CD4-positive, alpha-beta T cell treated with Interleukin-17A for 4 hours (primary cell): ENCODE measurements at places on chromosomes 4 and X.
A peak's percentile ranks its signal among the peaks of the same experiment; 100 is the strongest.

DNA sequence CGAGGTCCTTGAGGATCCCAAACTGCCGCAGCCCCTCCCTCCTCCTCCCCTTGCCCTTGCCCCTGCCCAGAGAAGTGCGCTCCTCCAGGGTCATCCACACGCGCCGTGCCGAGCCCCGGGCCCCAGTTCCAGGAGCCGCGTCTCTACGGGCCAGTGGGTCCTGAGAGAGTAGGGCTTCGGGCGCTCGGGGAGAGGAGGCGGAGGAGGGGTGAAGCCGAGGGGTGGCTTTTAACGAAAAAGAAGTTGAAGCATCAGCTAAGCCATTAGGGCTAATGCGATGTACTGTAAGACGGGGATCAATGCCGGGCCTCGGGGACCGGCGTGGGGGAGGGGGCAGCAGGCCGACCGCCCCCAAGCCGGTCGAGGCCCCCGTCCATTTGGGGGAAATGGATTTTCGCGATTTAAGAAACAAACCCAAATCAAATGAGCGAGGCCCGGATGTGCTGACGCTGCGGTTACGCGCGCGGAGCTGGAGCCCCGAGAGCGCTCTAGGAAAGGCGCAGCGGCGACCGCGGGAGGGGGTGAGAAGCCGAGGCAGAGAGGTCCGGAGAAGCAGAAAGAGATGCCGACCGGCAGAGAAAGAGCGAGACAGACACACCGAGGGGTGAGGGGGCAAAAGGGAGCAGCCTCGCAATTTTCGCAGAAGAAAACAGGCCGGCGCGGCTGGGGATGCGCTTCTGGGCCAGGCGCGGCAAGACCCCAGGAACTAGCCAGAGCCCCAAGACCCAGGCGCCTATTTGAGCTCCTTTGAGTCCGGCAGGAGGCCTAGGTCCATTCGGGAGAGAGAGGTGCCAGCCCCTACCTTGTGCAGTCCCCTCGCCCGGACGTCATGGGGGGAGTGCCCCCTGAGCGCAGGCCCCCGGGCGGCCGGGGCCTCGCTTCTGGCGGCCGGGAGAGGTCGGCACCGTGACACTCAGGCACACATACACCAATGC is 13.6 kb downstream of the HMX1 start:
- DNase-seq: no peak

DNA sequence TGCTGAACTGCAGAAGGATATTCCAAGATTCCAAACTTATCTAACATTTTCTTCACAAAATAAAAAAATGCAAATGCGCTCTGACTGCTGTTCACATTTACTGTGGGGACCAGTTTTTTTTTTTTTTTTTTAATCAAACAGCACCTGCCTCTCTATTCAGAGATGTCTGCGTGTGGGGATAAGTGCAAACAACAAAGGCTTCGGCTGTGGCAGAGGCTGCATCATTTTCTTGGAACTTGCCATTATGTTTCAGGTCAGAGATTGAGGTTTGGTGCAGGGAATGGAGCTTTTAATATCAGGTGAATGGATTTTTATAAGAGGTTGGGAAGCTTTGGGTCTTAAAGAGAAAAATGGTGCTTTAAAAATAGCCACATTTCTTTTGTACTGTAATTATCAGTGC is 78.2 kb upstream of the TET2 start:
- DNase-seq: no peak

- no peak for DNase-seq
Measured at GRCh38 chrX:101745046-101745445, 85.4 kb upstream of the ARMCX2 start.

GRCh38 chr4:71221510-71222466 is 117.0 kb upstream of the SLC4A4 start:
- DNase-seq: no peak

DNA sequence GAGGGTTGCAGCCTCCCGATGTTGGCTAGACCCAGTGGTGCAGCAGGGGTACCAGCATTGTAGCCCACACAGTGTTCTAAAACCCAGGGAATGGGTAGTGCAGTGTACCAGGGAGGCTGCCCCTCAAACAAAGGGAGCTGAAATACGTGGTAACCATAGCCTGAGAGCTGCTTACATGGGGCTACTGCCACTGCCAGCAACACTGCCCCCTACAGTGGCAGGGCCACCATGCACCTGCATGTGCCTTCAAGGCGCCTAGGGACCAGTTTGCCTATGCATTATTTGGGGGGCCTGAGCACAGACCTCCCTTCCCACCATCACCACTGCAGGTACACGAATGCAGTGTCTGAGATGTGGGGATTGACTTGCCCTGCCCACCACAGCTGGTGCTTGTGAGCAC is 21.0 kb upstream of the BMP15 start:
- no peak for DNase-seq

DNA sequence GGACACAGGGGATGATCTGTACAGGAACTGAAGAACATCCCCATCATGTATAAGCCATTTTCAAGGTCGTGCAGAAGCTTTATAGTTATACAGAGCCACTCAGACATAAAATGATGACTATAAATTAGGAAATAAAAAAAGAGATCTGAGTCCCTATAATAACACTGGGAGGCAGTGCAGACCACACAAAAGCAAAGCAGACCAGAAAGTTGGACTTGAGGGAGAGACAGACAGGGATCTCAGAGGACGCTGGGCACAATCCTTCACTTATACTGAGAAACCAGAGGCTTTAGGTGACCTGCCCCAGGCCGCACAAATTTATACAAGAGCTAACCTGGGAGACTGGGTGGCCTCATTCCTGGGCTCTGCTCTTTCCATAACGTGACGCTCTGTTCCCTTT is 70.5 kb downstream of the HADH start:
- no peak for DNase-seq

- no peak for DNase-seq
Measured at GRCh38 chr4:163568843-163569242, 74.4 kb downstream of the TMA16 start.

DNA sequence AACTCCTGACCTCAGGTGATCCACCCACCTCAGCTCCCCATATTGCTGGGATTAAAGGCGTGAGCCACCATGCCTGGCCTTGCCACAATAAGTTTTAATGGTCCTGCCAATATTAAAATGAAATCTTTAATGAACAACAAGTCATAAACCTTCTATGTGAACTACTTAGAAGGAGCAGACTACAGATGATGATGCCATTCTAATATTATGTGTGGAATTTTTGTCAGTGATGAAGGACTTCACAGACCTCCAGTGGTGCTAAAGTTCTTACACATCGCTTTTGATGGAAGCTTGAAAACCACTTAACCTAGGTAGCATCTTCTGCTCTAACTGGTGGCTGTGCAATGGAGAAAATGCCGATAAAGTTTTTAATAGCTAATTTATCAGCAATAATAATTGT is 331.4 kb downstream of the CCSER1 start:
- no peak for DNase-seq

GRCh38 chr4:81459228-81459627 is 12.5 kb downstream of the RASGEF1B start:
- no peak for DNase-seq

DNA sequence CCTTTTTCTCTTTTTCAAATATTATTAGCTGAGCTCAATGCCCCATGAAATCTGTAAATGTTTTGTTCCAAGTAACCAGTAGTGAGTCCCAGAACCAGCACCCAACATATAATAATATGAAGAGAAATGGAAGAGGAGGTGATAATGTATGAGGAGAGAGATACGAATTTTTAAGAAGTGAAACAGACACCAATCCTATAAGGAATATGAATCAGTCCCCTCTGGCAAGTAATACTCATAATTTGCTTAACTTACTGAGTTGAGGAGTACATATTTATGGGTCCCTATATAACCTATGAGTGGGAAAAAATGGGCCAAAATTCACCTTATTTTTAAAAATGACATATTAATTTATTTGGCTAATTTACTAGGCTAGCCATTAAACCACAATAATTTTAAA is 8.4 kb upstream of the CBR4 start:
- no peak for DNase-seq

GRCh38 chr4:16853640-16854039 is 44.8 kb downstream of the LDB2 start:
- no peak for DNase-seq

DNA sequence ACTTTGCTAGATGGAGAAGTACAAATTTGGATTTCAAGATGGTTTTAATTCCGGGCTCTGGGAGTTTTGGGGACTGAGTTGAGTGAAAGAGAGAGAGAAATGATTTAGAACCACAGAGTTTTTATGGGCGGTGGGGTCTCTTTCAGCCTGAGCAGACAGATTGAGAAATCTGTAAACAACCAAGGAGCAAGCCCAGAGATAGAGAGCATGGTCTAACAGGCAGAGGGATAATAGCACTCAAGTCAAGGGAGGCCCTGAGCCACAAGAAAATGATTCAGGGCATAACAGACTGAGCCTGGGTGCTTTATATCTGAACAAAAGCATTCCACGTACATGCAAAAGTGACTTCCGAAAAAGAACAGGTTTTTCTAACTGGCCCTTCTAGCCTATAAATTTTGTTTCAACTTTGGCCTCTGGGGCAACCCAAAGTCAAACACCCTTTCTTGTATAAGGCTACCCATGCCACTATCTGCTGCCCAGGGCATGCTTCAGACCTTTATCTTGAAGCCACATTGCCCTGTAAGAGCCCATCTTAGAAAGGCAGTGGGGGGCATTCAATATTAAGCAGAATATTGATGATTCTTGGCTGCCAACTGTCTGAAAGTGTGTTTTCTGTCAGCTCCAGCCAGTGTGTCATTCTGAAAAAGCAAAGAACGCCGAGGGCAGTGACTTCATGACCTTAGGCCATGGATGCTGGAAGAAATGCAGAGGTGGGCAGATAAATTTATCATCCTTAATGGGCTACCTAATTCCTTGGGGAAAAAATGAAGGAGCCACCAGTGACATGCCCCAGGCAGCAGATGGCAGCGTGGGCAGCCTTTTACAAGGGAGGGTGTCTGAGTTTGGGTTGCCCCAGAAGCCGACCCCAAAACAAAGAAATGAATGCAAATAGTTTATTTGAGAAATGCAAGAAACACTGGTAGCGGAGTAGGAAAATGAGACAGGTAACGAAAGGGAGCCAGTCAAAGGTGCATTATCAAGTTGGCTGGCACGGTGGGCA is 637.6 kb downstream of the MID1IP1 start:
- DNase-seq: no peak

GRCh38 chrX:17535229-17535628 is 160.2 kb downstream of the NHS start:
- peak; percentile 25 for DNase-seq

DNA sequence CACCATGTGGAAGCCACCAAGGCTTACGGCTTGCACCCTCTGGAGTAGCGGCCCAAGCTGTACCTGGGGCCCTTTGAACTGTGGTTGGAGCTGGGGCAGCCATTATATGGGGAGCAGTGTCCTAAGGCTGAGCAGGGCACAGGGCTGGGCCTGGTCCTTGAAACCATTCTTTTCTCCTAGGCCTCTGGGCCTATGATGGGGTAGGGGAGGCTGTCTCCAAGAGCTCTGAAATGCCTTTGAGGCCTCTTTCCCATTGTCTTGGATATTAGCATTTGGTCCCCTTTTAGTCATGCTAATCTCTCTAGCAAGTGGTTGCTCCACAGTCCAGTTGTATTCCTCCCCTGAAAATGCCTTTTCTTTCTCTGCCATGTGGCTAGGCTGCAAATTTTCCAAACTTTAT is 96.4 kb upstream of the ARX start:
- DNase-seq: no peak

- DNase-seq: no peak
Measured at GRCh38 chrX:72368796-72369195, 63.1 kb upstream of the CITED1 start.

GRCh38 chr4:6113641-6114040 is 86.7 kb downstream of the JAKMIP1 start:
- DNase-seq: no peak

DNA sequence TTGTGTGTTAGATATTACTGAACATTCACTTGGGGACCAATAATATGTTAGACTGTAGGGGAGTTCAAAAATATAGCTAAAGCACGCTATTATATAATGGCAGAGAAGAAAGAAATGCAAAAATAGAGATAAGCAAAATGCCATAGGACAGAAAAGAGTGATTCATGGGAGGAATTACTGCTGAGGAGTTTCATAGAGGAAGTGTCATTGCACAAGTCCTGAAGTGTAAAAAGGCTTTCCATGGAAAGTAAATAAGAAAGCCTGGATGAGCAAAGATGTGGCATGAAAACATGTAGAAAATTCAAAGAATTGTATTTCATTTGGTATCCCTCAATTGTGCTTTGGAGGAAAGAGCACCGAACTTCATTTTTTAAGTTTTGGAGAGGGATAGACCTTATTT is 14.5 kb downstream of the HMGB2 start:
- no peak for DNase-seq

- DNase-seq: no peak
Measured at GRCh38 chr4:60683973-60684372, 516.2 kb upstream of the ADGRL3 start.

- DNase-seq: no peak
Measured at GRCh38 chrX:129956145-129956544, 26.3 kb upstream of the BCORL1 start.

DNA sequence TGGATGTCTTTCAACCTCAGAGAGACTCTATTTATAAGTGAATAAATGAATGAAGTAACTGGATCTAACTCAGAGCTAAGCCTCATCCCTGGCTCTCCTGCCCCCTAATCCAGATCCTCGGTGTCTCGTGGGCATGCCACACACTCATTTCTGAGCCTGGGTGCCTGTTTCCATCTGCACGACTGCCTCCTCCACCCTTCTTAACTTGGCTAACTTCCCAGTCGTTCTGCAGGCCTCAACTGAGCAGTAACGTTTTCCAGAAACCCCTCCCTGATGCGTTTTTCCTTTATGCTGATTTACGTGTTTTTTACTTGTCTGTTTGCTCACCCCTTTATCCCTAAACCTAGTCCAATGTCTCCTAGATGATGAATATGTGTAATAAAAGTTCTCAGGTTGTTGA is 186.9 kb upstream of the HS3ST1 start:
- no peak for DNase-seq

DNA sequence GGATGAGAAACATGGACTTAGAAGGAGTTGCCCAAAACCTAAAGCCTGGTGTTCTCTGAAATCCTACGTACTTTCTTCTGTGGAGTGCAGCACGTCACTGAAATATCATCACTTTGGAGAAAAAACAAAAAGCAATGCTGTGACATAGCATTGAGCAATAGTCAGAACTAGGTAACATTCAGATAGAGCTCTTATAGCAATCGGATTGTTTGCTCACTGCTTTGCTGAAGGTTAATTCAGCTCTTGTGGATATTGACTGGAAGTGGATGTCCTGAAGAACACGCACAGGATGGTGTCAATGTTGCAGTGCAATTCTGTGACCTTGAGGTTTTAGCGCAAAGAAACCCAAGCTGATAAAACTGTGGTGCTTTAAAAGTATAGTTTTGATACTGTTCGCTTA is 114.2 kb upstream of the GRXCR1 start:
- no peak for DNase-seq

- peak; percentile 5 for DNase-seq
Measured at GRCh38 chrX:154354013-154354412, 20.4 kb downstream of the FLNA start.

DNA sequence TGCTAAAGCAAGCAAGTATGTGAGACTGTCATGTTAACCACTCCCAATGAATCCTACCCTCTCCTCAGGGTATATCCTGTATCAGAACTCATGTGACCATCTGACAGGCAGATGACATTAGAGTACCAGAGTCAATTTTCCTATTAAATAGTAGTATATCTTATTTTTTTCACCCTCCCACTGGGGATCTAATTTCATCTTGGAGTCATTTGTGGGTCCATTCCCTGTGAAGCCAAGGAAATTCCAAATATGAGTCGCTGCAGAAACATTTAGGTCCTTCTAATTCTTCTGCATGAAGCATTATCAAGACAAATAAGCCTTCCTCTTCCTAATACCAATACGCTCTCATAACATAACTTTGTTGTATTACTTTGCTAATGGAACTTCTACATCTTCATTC is 52.2 kb upstream of the BLTP1 start:
- DNase-seq: no peak
